ENCODE measurements at places on chromosomes 1 and 21.

DNA sequence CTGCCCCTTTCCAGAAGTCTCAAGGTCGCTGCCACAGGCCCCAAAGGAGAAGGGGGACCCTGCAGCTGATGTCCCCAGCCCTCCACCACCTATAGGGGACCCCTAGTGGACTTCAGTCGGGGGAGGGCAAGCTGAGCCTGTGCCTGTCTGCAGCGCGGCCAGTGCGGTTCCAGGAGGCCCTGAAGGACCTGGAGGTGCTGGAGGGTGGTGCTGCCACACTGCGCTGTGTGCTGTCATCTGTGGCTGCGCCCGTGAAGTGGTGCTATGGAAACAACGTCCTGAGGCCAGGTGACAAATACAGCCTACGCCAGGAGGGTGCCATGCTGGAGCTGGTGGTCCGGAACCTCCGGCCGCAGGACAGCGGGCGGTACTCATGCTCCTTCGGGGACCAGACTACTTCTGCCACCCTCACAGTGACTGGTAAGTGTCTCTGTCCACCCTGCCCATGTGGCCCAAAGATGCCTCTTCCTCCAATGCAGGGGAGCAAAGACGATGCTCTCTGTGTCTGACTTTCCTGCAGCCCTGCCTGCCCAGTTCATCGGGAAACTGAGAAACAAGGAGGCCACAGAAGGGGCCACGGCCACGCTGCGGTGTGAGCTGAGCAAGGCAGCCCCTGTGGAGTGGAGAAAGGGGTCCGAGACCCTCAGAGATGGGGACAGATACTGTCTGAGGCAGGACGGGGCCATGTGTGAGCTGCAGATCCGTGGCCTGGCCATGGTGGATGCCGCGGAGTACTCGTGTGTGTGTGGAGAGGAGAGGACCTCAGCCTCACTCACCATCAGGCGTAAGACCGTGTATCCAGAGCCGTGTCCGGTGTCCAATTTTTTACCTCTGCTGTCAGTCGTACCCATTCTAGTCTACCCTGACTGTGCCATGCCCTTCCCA, 79.9 kb downstream of the OBSCN start:
- no peak for DNase-seq

- no peak for DNase-seq
Observed at GRCh38 chr1:145997718-145998023, 1.3 kb upstream of the TXNIP start.

DNA sequence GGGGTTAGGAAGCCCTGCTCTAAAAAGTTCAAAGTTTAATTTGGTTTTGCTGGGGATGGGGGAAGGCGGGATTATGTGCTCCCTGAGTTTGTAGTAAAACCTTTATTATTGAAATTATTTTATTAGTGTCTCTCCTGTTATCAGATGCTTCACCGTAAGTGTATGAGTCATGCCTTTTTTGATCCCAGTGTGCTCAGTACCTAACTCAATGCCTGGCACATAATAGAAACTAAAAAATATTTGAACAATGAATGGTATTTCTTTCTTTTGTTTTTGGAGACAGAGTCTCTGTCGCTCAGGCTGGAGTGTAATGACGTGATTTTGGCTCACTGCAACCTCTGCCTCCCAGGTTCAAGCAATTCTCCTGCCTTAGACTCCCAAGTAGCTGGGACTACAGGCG, 6.4 kb downstream of the SNRPE start:
- DNase-seq: no peak

DNA sequence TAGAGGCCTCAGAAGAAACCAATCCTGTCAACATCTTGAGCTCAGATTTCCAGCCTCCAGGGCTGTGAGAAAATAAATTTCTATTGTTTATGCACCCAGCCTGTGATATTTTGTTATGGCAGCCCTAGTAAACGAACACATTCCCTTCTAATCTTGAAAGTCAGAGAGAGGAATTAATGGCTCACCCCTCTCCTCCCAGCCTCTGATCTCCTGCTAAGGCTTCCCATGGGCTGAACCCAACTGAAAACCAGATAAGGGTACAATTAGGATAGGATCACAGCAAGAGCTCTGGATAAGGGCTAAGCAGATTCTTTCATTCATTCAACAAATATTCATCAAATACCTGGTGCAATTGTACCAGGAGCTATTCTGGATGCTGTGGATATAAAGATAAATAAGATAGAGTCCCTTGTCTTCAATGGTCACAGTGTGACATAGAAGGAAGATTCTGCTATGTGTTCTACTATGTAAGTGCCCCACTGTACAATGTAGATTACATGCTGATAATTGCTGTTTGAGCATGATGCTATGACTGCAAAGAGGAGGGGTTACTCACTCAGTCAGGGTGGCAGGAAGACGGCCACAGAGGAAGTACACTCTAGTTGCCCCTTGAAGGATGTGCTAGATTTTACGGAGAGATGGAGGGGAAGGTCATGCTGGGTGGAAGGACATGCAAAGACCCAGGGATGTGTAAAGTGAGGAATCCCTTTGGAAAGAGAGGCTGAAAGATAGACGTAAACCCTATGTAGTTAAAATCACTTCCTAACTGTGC, 203.3 kb upstream of the JUN start:
- no peak for DNase-seq

GRCh38 chr1:10209590-10209904, 823 bp upstream of the KIF1B start:
- DNase-seq: no peak

GRCh38 chr1:32208891-32209328, at the start of gene DCDC2B:
DCDC2B (plus strand) TSS chr1:32209089; CDS start chr1:32209094, 5 bp downstream.
- no peak for DNase-seq

- DNase-seq: no peak
Observed at GRCh38 chr21:14273736-14274538, 58.0 kb downstream of the RBM11 start.

DNA sequence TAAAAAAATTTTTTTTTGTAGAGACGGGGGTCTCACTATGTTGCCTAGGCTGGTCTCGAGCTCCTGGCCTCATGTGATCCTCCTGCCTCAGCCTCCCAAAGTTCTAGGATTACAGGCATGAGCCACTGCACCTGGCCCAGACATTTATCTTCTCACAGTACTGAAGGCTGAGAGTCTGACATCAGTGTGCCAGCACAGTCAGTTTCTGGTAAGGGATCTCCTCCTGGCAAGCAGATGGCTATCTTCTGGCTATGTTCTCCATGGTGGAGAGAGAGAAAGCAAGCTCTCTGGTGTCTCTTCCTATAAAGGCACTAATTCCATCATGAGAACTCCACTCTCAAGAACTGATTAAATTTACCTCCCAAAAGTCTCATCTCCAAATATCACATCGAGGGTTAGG, 57.8 kb upstream of the C1orf185 start:
- no peak for DNase-seq

DNA sequence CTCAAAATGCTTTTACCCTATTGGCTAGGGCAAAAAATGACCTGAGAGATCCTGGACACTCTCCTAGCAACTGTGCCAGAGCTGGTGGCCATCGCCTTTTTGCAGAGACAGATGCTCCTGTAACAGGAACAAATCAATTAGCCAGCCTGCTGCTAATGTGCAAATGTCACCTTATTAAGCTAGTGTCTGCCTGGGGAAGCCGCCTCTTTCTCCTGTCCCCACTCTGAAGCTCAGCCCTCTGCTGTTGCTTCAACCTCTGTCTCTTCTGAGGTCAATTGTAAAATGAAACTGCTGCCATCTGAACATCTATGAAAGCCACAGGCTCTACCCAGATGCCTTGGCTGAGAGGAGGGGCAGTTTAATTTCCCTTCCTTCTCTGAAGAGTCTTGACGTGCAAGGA, 85.5 kb upstream of the CACNA1E start:
- peak; percentile 28 for DNase-seq

DNA sequence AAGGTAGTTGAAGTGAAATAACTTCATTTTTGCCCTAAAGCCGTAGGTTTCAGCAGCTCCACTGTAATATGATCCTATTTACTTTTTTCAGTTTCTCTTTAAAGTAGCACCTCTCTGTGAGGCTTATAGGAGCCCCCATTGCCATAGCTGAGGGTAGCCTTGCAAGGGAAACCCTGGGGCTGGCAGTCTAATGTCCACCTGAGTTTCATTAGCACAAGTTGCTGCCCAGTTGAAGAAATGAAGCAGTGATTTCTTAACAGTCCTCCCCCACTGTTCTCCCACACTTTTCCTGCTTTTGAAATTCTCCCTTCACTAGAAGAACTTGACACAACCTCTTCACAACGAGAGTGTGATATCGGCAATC, 1.5 kb downstream of the HMCN1 start:
- DNase-seq: no peak

- no peak for DNase-seq
Observed at GRCh38 chr1:10906866-10907519, 105.5 kb upstream of the TARDBP start.

DNA sequence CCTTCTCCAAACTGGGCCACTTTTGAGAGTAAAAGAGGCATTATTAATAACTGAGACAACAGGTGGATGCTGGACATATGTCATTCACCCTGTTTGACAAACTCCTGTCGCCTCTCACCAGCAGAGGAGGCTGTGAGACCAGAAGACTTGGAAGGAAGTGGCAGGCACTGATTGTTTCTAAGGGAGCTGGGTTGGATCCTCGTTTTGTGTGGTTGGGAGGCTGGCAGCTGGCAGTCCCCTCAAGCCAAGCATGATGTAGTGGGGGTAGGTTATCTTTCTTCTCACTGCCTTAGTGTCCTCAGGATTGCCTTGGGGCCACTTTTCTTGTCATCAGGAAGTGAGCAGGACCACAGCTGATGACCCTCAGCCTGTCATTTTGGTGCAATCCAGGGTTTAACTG, 86.5 kb upstream of the KCNJ15 start:
- DNase-seq: no peak

DNA sequence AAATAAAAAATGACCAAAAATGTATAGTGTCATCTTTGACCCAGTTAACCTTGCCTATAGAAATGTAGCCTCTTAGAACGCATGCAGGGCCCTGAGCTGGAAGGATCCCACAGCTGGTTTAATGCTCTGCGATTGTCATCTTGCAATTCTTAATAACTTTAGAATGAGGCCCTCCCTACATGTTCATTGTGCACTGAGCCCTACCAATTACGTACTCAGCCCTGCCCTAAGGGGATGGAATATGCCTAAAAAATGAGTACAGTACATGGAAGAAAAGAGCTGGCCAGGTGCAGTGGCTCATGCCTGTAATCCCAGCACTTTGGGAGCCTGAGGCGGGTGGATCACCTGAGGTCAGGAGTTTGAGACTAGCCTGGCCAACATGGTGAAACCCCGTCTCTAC, 57.8 kb upstream of the BCAR3 start:
- no peak for DNase-seq

DNA sequence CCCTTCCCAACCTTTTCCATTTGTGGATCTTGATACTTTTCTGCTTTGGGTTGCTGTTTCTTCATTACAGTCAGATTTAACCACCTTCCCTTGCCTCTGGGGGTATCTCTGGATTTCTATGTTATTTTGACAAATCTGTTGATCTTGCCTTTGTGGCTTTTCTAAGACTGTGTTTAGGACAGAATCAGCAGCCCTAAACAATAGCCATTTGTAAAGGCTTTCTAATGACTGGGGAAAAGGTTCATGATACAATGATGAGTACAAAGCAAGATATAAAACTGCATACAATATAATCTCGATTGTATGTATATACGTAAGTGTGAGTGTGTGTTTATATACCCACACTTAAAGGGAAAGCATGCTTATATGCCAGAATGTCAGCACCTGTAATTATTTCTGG, 27.8 kb downstream of the FAM20B start:
- DNase-seq: no peak

DNA sequence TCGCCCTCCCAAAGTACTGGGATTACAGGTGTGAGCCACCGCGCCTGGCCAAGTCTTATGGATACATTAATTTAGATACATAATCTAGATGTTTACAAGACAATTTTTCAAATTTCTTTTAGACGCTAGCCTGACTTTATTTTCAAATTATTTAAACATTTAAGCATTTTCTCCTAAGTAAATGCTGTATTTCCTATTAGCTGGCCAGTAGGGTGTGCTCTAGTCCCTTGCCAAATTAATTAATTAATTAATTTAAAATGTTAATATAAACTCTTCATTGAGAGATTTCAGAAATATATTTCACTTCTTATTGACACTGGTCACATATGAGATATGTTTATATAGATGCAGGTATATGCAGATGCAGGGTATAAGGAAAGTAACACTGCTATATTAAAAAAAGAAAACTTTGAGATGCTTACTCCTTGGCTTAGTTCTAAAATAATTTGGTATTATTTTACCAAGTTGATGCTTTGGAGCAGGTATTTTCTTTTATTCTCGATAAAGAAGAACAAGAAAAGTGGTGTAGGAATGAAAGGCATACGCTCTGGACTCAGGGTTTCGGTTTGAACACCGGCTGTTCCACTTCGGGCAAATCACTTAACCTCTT, 5.2 kb upstream of the ERRFI1 start:
- no peak for DNase-seq

DNA sequence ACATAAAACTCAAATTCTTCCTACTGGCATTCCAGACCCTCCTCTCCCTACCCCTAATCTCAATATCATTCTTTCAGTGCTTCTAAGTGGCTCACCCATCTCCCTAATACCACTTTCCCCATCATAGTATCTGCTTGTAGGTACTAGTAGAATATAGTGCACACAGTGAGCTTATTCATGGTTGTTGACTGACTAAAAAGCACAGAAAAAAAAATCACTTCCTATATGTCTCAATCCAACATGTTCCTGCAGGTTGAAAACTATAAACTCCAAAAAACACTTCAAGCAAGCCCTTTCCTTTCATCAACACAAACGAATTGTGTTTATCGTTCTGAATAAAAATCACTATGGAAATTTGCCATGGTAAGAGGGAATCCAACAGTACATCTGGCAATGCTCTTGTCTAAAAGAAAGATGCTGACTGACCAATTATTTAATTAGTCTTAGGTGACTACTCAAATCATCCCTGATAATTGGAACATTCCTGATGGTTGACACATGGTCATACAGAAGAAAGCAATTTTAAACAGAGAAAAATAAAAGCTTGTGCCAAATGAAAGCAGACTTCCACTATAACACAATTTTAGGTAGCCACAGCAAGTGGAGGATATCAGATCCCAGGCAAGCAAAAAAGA, 87.1 kb downstream of the NDUFS5 start:
- no peak for DNase-seq

- no peak for DNase-seq
Observed at GRCh38 chr1:233707880-233708815, 94.2 kb downstream of the KCNK1 start.

- no peak for DNase-seq
Observed at GRCh38 chr1:235015291-235015985, 113.2 kb downstream of the TOMM20 start.

- no peak for DNase-seq
Observed at GRCh38 chr1:110783292-110783918, 89.5 kb upstream of the CD53 start.

- DNase-seq: no peak
Observed at GRCh38 chr1:74266001-74266400, 30.8 kb downstream of the TNNI3K start.

GRCh38 chr1:15441247-15441646, 3.0 kb downstream of the CTRC start:
- DNase-seq: no peak

- DNase-seq: no peak
Observed at GRCh38 chr1:17355898-17356297, 16.1 kb upstream of the PADI6 start.

All from GM12892 (cell line).